Activated CD4-positive, alpha-beta T cell treated with anti-CD3 and anti-CD28 coated beads, Interleukin-2, amount 10 ng/mL, durations not matched to agents 24 days and 14 days (primary cell): ENCODE measurements at places on chromosomes 11 and 22. TPM values are rescaled to one million over a fixed set of nuclear protein-coding genes. Genes with fewer than 3 reads are reported as not detected.

DNA sequence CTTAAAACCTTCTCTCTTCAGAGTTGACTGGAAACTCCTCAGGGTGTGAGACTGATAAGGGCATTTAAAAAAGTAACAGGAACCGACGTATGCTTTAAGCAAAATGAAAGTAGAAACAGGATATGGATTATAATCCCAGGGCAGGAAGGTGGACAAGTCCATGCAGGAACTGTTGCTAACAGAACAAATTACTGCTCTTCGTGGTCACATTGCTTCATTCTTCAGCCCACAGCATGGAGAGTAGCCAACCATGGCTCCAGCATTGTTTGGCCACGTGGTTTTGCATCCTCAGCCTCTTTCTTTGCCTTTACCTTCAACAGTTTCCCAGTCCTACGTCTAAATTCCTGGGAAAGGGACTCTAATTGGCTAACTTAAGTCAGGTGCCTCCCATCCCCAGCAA is 563.1 kb upstream of the ISX start:
- no peak overlapping the region for H3K4me3 ChIP-seq
- no peaks in the 10 kb centered on the region for H3K36me3 ChIP-seq
- no peaks in the 10 kb centered on the region for H3K4me1 ChIP-seq
- DNase-seq = no peak

GRCh38 chr11:59158206-59159068 is 13.5 kb upstream of the DTX4 start:
- H3K4me3 ChIP-seq = no peak overlapping the region
- H3K27me3 ChIP-seq = peaks cover 15% of the 10 kb centered on the region
- H3K36me3 ChIP-seq = peaks cover 14% of the 10 kb centered on the region

Gene SCGB2A2
- not detected in 2 replicates for total RNA-seq

Gene OR8G5
- not detected in 2 replicates for total RNA-seq

DNA sequence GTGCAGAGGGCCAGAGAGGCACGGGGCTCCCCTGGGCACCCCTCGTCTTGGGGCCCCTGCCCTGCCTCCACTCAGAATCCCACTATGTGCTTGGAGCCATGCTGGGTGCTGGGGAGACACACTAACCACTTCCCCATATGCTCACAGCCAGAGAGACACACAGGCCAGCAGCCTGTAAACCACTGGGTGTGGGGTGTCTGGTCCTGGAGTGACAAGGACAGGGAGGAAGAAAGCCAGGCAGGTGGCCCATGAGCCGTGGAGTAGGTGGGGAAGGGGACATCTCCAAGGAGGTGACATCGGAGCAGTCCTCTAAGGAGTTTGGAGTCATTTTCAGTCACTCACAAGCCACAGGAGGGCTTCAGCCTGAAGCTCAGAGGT is 58.9 kb downstream of the CDKN1C start:
- no peaks in the 10 kb centered on the region for H3K27me3 ChIP-seq
- DNase-seq = no peak
- H3K4me1 ChIP-seq = no peaks in the 10 kb centered on the region
- peaks cover 4% of the 10 kb centered on the region for H3K36me3 ChIP-seq

DNA sequence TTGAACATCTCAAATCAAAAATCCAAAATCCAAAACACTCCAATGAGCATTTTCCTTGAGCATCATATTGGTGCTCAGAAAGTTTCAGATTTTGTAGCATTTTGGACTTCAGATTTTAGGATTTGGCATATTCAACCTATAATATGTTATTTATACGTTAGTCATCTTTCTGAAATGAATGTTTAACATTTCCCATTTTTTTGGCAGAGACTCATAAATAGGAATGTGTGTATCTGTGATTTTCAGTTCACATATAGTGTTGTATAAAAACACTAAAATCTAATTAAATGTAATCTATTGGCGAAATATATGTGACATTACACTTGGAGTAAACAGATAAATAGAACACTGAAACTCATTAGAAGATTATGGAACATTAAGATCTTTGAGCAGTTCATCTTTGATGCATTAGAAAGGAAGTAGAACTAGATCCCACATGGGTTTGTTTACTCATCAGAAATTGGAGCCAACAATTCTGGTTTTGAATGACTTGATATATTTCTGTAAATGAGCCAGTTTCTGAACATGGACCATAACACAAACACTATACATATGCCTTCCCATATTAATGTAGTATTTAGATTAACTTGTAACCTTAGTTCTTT is 153.1 kb downstream of the UVRAG start:
- peaks cover 9% of the 10 kb centered on the region for H3K36me3 ChIP-seq
- no peaks in the 10 kb centered on the region for H3K27me3 ChIP-seq
- H3K4me1 ChIP-seq = peaks cover 9% of the 10 kb centered on the region
- no peak for DNase-seq
- no peak overlapping the region for H3K27ac ChIP-seq

DNA sequence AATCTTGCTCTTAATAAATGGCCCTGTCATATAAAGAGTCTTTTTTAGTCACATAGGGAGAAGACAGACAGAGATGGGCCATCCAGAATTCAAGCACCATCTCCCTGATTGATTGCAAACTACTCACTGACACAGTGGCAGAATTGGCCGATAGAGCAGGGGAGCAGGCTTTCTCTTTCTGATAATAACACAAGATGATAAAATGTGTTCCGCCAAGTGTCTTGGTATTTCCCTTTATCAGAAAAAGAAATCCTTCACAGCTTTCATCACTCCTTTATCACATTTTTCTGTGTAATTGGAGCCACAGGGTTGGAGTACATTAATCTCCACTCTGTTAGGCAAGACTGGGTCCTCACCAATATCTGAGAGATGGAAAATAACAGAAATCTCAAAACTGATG is 406.0 kb downstream of the TMEM135 start:
- no peaks in the 10 kb centered on the region for H3K36me3 ChIP-seq
- H3K4me1 ChIP-seq = no peaks in the 10 kb centered on the region
- H3K27ac ChIP-seq = no peak overlapping the region
- H3K27me3 ChIP-seq = peaks cover 4% of the 10 kb centered on the region

Gene RIN1
- total RNA-seq = 0.99 and 1.1 TPM in 2 replicates

Gene OR51B2
- total RNA-seq = not detected in 2 replicates

- H3K4me3 ChIP-seq = no peak overlapping the region
- no peak for DNase-seq
- no peaks in the 10 kb centered on the region for H3K4me1 ChIP-seq
Measured at GRCh38 chr11:133699071-133699470, 146.2 kb downstream of the SPATA19 start.

Gene FOLR2
- not detected in 2 replicates for total RNA-seq

- H3K4me1 ChIP-seq = no peaks in the 10 kb centered on the region
- no peaks in the 10 kb centered on the region for H3K36me3 ChIP-seq
- H3K27ac ChIP-seq = no peak overlapping the region
- no peak overlapping the region for H3K4me3 ChIP-seq
Measured at GRCh38 chr11:123174196-123175183, 20.6 kb downstream of the CLMP start.

Gene CAPN1
- total RNA-seq = 87.1 and 96.5 TPM in 2 replicates

Gene YAP1
- total RNA-seq = not detected in 2 replicates

Gene CARS1
- 56.5 and 63.1 TPM in 2 replicates for total RNA-seq

Gene OR4D6
- total RNA-seq = not detected in 2 replicates

Gene DENND6B
- 1.4 and 2.2 TPM in 2 replicates for total RNA-seq

Gene HMOX1
- 0.57 and 0.72 TPM in 2 replicates for total RNA-seq

Gene ZP1
- total RNA-seq = not detected in 2 replicates

- no peaks in the 10 kb centered on the region for H3K4me1 ChIP-seq
- no peak overlapping the region for H3K27ac ChIP-seq
- H3K4me3 ChIP-seq = no peak overlapping the region
- H3K36me3 ChIP-seq = no peaks in the 10 kb centered on the region
Measured at GRCh38 chr11:119474682-119475596, 52.0 kb upstream of the THY1 start.

- no peaks in the 10 kb centered on the region for H3K36me3 ChIP-seq
- H3K27me3 ChIP-seq = no peaks in the 10 kb centered on the region
- H3K4me3 ChIP-seq = no peak overlapping the region
- no peaks in the 10 kb centered on the region for H3K4me1 ChIP-seq
- DNase-seq = no peak
Measured at GRCh38 chr11:28537822-28538221, 429.6 kb downstream of the METTL15 start.

Gene SHISA8
- 5.3 and 5.7 TPM in 2 replicates for total RNA-seq

DNA sequence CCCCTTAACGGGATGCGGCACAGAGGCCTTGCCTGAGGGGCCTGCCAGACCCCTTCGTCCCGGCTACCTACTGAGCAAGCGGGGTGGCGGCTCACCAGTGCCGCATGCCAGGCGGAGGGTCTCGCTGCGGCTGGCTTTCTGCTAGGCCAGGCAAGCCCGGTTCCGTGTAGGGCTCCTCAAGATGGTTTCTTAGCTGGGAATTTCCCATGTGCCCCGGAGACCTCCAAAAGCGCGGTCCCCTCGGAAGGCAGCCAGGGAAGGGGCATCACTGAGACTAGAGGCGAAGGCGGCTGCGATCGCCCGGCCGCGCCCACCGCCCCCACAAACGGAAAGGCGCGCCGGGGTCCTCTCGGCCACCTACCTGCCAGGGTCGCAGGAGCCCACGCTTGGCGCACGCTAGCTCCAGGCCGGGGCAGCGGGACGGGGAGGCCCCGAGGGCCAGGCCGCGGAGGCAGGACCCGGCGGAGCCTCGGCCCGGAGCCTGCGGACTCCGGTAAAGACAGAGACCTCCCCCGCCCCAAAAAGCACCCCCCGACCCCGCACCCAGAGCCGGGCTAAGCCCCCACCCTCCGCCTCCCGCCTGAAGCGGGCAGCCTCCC is 23.8 kb downstream of the MICAL3 start:
- DNase-seq = peak; percentile 69
- peak overlapping the region; percentile 47 for H3K27ac ChIP-seq
- H3K36me3 ChIP-seq = peaks cover 2% of the 10 kb centered on the region
- peaks cover 18% of the 10 kb centered on the region for H3K27me3 ChIP-seq
- peak overlapping the region; percentile 81 for H3K4me3 ChIP-seq

GRCh38 chr11:132907651-132908413 is 624.5 kb downstream of the OPCML start:
- no peaks in the 10 kb centered on the region for H3K4me1 ChIP-seq
- no peak overlapping the region for H3K27ac ChIP-seq
- H3K36me3 ChIP-seq = no peaks in the 10 kb centered on the region
- H3K4me3 ChIP-seq = no peak overlapping the region
- DNase-seq = no peak
